ENCODE measurements at places on chromosomes 5 and 9.

DNA sequence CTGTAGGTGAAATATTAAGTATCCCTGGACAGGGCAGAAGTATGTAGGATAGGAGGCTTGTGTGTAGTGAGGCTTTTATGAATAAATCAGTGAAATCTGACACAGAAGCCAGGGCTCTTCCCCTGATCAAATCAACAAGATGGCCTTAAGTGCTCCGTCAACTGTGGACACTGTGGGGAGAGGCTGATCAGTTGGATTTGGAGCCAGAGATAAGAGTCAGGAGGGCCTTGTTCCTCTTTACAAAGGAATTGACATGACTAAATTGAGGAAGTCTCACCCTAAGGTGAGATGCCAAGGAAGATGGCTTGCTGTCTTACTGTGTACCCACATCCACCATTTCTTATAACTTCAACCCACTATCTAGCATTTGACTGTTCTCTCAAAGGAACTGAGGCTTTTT lies 91.6 kb upstream of the PRRC1 start:
- no peak for DNase-seq

- DNase-seq: no peak
Measured at GRCh38 chr5:152052470-152052869, 127.8 kb upstream of the GLRA1 start.

- no peak for DNase-seq
Measured at GRCh38 chr9:128393145-128393775, 22.1 kb downstream of the URM1 start.

- peak; percentile 97 for DNase-seq
Measured at GRCh38 chr5:127934791-127935256, 148.7 kb upstream of the SLC12A2 start.

- DNase-seq: no peak
Measured at GRCh38 chr5:89281766-89282553, 399.0 kb upstream of the MEF2C start.

DNA sequence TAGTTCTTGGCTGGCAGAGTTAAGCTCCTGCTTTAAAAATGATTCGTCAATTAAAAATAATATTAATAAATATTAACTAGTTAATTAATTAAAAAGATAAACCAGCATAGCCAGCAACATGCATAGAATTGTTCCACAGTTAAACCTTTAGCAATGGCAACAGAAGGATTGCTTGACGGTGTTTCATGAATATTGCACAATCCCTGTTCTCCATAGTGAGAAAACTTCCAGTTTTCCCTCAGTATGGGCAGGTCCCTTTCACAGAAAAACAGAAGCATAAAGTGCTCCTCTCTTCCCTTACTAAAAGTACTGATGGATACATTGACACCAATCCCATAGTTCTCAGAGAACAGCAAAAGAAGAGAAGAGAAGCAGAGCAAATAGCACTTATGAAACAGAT lies 71.4 kb upstream of the CAST start:
- DNase-seq: no peak

- no peak for DNase-seq
Measured at GRCh38 chr9:34636791-34637355, 714 bp downstream of the SIGMAR1 start.

DNA sequence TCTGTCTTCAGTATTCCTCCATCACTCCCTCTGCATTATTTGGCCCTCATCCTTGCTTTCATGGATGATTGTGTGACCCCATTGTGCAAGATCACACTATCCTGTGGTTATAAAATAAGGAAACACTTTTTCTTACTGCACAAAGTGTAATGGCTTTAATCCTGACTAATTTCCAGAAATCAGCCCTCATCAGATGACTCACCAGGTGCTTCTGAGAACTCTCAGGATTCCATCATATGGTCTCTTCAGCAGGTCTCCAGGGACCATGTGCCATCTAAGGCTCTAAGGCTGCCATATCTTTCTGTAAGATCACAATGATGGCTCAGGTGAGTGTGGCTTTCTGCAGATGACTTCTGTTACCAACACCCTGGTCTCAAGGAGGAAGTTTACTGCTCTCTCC lies 27.3 kb upstream of the FER start:
- DNase-seq: peak; percentile 29

DNA sequence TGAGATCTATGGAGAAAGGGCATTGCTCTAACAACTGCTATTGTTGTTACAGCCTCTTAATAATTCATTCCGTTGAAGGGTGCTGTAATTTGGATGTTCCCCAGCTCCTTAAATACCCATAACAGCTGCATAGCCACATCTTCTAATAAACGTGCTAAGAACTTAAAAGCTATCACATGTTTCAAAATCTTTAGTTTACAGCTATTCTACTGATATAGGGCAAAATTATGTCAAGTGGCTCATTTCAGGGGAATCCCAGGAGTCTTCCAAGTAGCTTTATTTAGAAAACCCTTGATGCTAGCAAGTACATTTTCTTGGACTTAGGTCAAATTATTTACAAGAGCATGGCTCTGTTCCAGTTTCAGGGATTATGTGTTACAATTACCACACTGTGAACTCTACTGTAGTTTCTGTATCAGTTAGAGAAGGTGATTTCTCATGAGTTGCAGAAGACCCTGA lies 990.4 kb upstream of the ACO1 start:
- DNase-seq: peak; percentile 80

GRCh38 chr9:105198023-105198422 lies 46.4 kb upstream of the SLC44A1 start:
- DNase-seq: no peak

- DNase-seq: no peak
Measured at GRCh38 chr9:116365056-116365471, 211.5 kb downstream of the PAPPA start.

GRCh38 chr9:87442451-87442850 lies 55.2 kb upstream of the DAPK1 start:
- DNase-seq: peak; percentile 44

DNA sequence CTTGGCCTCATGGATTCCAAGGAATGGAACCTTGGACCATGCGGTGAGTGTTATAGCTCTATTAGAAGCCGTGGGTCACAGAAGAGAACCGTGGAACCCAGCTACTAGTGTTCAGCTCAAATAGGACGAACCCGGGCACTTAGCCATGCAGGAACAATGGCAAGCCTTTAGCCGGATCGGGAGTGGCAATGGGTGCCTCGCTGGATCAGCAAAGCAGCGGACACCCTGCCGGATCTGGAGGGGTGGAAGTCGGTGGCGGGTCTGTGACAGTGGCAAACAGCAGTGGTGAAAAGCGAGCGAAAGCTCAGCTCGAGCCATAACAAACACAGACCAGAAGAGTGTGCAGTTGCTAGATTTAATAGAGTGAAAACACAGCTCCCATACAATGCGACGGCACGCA lies 2.4 kb upstream of the CDO1 start:
- DNase-seq: no peak

DNA sequence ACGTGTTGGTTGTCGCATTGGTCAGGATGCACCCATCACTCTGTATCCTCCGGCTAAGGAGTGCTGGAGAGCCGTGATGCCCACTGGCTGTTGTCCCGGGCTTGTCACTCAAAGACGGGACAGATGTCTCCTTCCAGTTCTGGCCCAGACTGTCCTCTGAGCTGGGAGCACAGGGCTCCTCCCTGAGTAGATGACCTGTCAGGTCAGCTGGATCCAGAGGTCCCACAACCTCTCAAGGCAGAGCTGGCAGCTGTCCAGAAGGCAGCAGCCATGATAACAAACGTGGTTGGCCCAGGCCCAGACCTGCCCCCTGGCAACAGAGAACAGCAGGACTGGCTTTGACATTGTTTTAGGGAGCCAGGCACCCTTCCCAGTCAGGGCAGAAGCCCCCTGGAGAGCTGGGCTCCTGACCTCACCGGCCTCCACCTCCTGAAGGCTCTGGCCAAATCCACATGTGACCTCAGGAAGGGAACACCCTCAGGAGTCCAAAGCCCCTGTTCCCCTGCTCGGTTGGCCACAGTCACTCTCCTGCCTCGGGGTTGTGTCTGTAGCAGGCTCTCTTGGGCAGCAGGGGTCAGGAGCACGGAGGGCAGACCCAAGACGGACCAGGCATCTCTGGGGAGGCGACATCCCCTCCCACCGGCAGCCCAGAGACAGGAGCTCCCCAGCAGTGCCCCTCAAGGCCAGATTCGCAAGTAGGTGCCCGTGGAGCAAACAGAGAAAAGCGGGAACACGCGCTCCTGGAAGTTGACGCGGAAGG lies 10.3 kb downstream of the TRIM7 start:
- DNase-seq: no peak

- DNase-seq: peak; percentile 90
Measured at GRCh38 chr5:50302815-50303490, 138.1 kb downstream of the EMB start.

- no peak for DNase-seq
Measured at GRCh38 chr9:81430727-81431126, 258.6 kb downstream of the TLE1 start.

GRCh38 chr5:1063661-1064382 lies 48.0 kb downstream of the SLC12A7 start:
- DNase-seq: no peak
